ENCODE measurements at places on chromosomes 1 and 21. TPM values are rescaled to one million over a fixed set of nuclear protein-coding genes. Genes with fewer than 3 reads are reported as not detected.

- no peak for DNase-seq
These were observed 19.2 kb downstream of the PTTG1IP start for GRCh38 chr21:44854391-44854663.

DNA sequence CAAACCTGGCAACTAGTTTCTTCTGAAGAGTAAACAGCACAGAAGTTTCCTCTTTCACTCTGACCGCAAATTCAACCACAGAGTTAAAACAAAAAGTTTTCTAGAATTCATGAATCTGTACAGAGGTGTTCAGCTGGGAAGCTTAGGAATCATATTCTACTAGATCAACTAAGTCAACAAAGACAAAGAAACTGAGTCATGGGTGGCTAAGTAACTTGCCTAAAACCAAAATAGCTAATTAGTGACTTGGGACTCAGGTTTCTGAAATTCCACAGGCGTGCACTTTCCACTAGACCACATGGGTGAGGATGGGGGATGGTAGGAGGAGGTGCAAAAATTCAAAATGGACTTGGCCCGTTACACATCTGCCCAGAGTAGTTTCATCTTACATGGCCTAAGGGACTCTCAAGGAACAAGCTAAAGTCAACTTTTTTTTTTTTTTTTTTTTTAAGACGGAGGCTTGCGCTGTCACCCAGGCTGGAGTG is 25.8 kb downstream of the PTPN14 start:
- no peak for DNase-seq

The VCAM1 gene
- total RNA-seq, result not detected

GRCh38 chr1:201125800-201126199 is 1.2 kb downstream of the ASCL5 start:
- no peak for DNase-seq

- no peak for DNase-seq
These were observed 322.0 kb downstream of the CAMTA1 start for GRCh38 chr1:7107109-7107830.

The PLA2G2F gene
- not detected for total RNA-seq

DNA sequence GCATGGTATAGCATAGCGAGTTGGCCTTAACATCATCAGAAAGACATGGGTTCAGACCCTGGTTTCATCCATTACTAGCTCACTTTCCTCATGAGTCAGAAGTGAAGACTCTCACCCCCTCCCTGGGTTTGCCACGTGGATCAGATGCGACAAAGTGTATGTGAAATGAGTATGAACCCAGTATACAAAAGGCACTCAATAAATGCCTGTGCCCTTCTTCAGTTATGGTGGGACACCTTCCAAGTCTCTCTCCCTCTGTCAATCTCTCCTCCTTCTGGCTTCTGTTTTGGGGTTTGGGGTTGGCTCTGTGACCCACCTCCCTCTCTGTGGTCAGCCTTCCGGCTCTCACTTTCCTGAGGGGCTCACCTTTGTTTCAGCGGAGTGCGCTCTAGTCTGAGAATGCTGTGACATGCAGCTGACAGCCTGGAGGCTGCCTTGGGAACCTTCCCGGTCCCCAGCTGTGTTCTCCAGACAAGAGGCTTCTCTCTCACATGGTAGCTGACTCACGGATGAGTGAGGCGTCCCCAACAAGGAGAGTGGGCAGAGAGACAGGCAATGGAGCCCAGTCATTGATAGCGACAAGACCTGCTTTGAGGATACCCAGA is 155.0 kb upstream of the EDN2 start:
- DNase-seq, result peak; percentile 83

DNA sequence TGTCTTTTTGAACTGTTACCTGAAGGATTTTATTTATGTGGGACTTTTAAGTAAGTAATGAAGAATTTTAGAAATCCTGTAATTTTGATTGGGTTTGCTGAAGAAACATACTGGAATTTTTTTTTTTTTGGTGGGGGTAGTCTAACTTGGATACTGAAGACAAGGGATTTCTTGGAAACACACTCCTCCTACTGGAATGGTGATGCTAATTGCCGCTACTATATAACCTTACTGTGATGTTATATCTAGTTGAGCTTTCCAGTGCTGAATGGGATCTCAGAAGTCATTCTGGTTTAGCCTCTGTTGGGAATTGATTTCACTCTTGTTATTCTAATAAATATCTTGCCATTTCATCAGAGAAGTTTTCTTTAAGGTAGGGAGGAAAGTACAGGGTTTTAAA is 8.4 kb downstream of the PPP2R5A start:
- DNase-seq, result peak; percentile 16

GRCh38 chr1:218525031-218525430 is 179.9 kb downstream of the TGFB2 start:
- DNase-seq, result no peak

The FCAMR gene
- not detected for total RNA-seq

DNA sequence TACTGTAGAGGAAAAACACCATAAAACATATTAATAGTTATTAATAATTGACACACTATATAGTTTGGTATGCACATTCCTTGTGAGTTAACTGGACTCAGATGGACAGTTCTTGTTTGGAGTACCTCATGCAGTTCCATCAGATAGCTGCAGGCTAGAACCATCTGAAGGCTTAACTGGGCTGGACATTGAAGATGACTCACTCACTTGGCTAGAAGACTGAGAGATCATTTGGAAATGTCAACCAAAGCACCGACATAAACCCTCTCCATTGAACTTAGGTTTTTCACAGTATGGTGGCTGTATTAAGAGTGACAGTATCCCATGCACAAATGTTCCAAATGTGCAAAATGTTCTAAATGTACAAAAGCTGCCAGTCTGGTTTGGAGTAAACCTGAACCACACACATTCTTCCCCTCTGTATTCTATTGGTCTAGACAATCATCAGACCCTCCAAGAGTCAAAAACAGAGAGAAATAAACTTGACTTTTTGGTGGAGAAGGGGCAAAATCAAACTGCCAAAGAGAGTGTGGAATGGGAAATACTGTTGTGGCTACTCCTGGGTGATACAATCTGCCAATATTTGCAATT is 708.4 kb downstream of the KCNT2 start:
- peak; percentile 38 for DNase-seq

DNA sequence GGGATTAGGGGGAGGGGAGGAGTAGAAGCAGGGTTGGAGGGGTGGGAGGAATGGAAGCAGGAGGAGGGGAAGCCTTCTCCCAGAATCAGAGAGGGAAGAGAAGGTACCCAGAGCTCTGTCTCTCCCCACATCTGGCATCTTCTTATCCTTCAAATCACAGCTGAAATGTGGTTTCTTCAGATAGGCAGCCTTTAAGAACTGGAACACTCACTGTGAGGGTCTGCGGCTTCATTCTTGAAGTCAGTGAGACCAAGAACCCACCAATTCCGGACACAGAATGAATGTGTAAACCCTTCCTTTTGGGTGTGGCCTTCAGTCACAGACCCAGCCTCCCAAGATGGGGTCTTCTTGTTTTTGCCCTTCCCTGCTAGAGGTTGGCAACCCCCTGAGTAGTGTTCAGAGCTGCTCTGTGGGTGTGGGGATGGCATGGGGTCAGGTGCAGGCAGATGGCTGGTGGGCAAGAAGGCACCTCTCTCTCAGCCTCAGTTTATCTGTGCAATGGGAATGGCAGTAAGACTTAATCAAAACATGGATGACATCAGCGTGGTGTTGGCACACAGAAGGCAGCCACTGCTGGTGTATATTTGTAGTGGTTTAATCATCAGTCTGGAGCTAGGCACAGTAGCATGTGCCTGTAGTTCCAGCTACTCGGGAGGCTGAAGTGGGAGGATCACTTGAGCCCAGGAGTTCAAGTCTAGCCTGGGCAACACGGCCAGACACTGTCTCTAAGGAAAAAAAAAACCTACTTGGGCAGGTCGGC is 7.2 kb downstream of the FAAH start:
- no peak for DNase-seq

DNA sequence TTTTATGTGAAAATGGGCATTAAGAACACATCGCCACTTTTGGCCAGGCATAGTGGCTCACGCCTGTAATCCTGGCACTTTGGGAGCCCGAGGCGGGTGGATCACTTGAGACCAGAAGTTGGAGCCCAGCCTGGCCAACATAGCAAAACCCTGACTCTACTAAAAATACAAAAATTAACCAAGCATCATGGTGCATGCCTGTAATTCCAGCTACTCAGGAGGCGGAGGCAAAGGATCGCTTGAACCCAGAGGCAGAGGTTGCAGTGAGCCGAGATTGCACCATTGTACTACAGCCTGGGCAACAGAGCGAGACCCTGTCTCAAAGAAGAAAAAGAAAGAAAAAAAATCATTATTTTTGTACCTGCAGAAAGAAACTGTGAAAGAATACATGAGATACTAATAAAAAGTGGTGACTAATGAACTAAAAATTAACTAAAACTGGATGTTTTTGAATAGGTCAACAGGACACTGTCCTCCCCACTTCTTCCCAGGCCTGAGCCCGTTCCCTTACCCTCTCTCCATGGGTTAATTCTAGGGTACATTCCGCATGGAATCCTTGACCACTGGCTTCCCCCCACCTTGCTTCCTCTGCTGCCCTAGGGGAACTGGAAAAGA is 8.3 kb upstream of the TINAGL1 start:
- DNase-seq, result no peak

- no peak for DNase-seq
These were observed 10.5 kb upstream of the DNAJB4 start for GRCh38 chr1:77994117-77994705.

The C1orf87 gene
- not detected for total RNA-seq

DNA sequence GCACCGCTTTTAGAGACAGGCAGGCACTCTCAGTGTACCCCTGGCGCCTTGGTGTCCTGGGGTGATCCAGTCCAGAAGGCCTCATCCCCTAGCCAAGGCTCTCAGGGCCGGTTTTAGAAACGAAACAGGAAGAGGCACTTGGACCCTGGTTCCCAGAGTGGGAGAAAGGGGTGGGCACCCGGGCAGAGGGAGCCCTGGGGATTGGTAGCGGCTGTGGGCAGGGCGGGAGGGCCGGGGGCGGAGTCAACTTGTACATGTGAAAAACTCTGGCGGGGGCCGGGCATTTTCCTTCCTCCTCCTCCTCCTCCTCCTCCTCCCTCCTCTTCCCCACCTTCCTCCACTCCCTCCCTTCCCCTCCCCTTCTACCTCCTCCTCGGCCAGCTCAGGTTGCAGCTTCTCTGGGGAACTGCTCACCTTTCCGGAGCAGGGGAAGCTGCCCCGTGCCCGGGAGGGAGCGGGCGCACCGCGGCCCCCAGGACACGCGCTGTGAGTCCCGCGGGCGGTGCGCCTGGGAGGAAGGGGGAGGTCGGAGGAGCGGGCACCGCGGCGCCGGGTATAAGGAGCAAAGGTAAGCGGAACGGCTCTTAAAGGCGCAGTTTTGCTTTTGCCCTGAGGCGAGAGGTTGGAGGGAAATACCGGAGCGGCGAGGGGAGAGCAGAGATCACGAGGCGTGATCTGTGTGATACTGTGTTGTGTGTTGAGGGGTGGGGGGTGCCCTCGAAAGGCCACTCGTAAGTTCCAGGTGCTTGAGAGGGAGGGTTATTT is at the start of gene CDK18:
TSS of gene CDK18 (plus strand) at position 359 of the 765 bp plus-strand sequence. CDS start 18,499 bp downstream, outside the sequence.
- DNase-seq, result peak; percentile 76

The ZNF684 gene
- 5.5 TPM for total RNA-seq

GRCh38 chr1:108063703-108064102 is 98.7 kb upstream of the VAV3 start:
- peak; percentile 74 for DNase-seq

The APOBEC4 gene
- total RNA-seq, result not detected

DNA sequence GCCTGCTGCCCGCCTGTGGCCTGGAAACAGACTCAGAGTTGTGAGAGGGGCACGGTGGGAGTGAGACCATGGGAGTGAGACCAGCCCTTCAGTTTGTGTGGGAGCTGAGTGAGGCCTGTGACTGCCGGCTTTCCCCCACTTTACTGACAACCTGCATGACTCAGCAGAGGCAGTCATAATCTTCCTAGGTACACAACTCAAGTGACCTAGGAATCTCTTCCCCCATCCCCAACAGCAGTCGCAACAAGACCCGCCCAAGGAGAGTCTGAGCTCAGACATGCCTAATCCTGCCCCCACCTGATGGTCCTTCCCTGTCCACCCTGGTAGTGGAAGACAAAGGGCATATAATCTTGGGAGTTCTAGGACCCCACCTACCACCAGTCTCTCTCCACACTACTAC is 44.2 kb downstream of the KLHL20 start:
- DNase-seq, result no peak

GRCh38 chr1:198203434-198203833 is 46.6 kb downstream of the NEK7 start:
- peak; percentile 44 for DNase-seq

DNA sequence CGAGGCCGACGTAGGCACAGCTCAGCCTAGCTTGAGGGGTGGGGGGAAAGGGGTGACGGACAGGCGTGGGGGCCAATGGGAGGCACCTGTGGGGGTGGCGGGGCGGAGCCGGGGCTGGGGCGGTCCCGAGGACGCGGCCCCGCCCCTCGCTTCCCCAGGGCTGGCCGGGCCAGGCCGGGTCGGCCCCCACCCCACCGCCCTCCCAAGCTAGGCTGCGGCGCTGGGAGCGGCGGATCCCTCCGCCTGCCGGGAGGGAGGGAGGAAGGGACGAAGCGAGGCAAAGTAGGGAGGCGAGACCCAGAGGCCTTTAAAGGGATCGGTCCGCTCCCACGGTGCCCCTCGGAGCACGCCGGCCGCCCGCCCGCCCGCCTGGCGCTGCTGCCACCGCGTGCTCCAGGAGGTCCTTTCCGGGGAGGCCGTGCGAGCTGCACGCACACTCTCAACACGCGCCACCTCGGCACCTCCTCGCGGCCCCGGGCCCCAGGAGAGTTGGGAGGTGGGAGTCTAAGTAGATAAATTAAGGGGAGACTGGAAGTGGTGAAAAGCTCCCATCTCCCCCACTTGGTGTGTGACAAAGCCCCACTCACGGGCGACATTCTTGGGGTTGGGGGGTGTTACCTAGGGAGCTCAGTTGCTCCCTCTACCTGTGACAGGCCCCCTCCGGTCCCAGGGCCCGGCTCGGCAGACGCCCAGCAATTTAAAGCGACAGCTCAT is 375 bp upstream of the MEF2D start:
- DNase-seq, result peak; percentile 93

The VTCN1 gene
- total RNA-seq, result not detected

GRCh38 chr1:169018751-169019150 is 87.7 kb upstream of the ATP1B1 start:
- DNase-seq, result no peak

- DNase-seq, result no peak
These were observed 70.2 kb downstream of the EDEM3 start for GRCh38 chr1:184684285-184685074.

GRCh38 chr1:163610486-163610885 is 288.7 kb downstream of the NUF2 start:
- DNase-seq, result no peak

GRCh38 chr1:112507921-112508277 is 866 bp upstream of the WNT2B start:
- no peak for DNase-seq

DNA sequence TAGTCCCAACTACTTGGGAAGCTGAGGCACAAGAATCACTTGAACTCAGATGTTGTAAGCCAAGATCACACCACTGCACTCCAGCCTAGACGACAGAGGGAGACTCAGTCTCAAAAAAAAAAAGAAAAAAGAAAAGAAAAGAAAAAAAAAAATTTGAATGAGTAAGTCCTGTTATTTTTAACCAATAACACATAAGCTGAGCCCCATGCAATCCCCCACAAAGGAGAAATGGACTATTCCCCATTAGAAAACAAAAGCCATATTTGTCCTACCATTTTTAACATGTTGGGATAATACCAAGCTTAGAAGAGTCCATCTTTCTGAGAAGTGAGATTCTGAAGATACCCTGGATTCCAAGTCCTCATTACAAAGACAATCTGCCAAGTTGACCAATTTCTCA is 32.4 kb downstream of the LTN1 start:
- no peak for DNase-seq

Measured in HT1080 (cell line).